Fibroblast of the conjunctiva (primary cell): ENCODE measurements at places on chromosomes 11 and 22.

DNA sequence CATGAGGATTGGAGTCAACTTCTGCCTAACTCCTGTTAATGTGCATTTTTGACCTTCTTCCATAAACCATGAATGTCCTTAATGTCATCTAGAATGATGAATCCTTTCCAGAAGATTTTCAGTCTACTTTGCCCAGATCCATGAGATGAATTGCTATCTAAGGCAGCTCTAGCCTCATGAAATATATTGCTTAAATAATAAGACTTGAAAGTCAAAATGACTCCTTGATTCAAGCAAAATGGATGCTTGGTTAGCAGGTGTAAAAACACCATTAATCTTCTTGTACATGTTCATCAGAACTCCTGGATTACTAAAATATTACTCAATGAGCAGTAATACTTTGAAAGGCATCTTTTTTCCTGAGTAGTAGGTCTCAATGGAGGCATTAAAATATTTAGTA, 238.5 kb upstream of the ZC3H12C start:
- DNase-seq = no peak

DNA sequence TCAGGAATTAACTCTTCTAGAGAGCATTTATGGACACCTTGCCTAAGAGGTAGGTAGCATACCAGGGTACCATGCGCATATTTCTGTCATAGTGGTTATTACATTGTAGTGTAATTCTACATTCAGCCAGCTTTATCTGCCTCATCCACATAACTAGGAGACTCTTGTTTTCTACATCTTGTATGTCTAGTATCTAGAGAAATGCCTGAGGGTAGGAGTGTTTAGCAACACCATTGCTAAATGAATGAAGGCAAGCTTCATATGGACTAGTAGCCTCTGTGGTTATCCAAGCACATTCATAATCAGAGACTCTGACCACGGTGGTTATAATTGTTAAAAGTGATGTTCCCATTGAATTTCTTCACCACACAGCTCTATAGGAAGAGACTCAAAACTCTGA, 107.9 kb downstream of the NTM start:
- no peak for DNase-seq

DNA sequence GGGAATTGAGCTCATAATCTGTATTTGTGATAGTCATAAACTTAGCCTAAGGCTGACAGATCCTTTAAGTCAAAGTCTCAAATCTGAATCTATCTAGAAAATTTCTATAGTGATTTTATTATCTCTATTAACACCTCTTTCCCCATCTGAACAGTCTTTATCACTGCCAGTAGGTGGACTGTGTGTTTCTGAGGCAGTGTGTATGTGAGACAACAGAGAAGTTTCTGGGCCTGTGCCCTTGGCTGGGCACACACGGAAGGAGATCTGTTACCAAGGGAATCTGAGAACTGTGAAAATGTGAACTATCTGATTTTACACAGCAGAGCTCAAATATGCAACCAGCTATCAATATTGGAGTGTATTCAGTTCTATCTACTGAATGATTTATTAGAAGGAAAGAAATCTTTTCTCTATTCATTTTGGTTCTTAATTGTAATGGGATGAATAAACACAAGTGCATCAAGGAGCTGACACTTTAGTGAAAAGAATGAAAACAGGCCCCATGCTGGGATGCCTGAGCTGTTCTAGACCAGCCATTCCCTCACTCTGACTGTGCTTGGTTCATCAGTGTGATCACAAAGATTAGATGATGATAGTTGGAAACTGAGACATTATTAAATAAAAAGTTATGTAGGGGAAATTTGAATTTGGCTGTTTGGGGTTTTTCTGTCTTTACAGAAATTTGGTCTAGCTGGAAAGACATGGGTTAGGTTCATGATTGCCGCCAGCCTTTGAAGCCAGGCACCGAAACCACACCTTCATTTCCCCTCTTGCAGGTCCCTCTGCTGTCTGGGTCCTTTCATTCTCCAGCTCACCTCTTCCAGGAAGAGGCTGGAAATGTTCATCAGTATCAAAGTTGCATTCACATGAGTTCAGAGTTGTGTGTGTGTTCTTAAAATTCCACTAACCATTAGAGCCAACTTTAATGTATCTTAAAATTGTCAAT, 68.1 kb downstream of the LIF start:
- DNase-seq = no peak

GRCh38 chr11:100004541-100004940, 682.5 kb upstream of the ARHGAP42 start:
- no peak for DNase-seq

DNA sequence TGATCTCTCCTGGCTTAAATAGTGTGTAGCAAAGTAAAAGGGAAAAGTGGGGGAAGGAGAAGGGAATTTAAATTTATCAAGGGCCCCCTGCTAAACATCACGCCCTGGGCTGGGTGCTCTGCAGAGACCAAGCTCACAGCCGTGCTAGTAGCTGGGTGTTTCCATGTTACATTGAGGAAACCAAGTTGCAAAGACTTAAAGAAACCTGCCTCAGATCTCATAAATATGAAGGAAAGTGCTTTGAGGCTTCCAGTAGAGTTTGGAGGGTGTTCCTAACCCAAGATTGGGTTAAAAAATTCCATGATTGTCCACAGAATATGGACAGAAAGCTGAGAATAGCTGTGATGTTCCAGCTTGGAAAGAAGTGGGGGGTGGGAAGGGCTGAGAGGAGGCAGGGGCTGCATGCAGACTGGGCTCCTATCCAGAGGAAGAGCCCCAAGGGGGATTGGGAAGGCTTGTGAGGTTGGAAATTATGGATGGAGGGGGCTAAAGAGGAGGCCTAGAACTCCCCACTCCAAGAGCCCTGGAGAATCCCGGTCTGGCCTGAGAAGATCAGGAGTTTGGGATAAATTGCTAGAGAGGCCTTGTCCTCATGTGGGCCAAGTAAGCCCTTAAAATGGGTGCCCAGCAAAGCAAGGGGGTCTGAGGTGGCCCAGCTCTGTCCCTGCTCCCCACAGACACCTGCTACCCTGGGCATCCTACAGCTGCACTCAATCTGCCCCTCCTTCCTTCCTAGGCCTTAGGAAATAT, 25.0 kb upstream of the OAF start:
- no peak for DNase-seq
